Occipital lobe (tissue), 3 donors: ENCODE measurements at places on chromosomes 16 and 17. TPM values are rescaled to one million over a fixed set of nuclear protein-coding genes. Genes with fewer than 3 reads are reported as not detected.

The CFAP97D1 gene
- not detected for total RNA-seq

DNA sequence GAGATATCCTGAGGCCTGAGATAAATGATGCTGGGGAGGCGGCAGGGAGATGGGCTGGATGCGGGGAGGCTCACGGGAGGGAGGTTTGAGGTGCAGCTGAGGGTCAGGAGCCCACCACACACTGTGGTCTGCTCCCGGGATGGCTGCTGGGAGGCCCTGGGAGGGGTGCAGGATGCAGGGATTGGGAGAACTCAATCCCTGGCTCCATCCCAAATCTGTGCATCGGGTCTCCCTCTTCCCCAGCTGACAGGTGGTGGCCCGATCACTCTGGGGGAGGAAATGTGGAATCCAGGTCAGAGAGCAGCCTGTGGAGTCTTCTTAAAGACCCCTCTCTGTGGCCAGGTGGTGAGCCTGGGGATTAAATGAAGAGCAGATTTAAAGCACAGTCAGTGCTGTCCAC lies 12.0 kb downstream of the PHB1 start:
- DNase-seq = no peak

DNA sequence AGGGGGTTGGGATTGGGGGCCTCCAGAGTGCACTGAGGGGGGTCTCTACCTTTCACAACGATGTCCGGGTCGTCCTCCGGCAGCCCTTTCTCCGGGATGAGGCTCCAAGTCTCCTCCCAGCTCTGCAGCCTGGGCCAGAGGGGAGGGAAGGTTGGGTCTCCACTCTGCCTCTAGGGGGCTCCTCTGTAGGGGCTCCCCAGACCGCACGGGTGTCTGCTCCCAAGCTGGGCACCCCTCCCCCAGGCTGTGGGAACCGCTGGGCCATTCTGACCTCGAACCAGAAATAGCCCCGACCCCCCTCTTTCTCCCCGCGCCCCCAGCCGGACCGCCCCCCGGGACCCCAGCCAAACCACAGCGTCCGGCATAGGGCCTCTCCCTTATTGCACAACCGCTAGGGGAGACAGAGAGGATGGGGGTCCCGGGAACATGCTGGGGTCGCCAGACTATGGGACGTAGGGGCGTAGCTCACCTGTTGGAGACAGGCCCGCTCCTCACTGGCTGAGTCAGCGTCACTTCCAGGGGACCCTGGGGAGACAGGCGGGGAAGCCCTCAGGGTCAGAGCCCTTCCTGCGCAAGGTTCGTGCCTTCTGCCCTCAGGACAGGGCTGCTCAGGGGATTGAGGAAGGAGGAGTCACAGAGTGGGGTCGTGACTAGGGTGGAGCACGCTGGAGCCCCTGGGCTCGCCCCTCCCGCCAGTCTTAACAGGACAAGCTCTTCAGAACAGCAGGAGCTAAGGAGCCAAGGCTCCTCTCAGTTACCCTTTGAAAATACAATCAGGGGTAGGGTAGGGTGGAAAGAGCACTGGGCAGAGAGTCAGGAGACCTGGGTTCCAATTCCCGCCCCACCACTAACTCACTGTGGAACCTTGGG lies 2.7 kb downstream of the PLEKHH3 start:
- DNase-seq = no peak

DNA sequence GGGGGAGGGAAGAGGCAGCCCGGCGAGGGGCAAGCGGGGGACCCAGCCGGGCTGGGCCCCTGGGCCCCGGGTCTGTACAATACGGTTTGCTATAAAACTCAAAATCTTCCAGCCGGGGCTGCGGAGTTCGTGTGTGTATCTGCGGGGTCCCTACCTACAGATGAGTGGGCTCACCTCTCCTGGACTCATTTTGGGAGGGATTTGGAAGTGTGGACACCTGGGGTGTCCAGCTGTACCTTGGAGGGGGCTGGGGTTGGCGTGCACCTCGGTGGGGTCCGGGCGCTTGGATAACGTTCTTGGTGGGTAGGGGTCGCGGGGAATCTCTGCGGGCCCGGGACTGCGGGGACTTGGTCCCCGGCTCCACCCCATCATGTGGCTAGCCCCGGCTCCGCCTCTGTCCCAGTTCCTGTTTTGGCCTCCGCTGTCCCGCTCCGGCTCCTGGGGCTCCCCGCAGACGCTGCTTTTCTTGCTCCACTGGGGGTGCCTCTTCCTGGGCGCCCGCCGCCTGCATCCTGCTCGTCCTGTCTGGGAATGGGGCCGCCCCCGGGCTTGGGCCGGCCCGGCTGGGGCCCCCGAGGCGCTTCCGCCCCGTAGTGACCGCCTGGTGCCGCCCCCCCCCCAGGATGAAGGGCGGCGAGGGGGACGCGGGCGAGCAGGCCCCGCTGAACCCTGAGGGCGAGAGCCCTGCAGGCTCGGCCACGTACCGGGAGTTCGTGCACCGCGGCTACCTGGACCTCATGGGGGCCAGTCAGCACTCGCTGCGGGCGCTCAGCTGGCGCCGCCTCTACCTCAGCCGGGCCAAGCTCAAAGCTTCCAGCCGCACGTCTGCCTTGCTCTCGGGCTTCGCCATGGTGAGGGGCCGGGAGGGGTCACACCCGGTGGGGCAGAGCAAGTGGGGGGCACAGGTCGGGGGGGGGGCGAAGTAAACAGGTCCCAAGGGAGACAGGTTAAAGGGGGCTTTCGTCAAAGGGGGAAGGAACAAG lies at the start of gene ORAI3:
ORAI3 (plus strand) TSS at position 402 of the 983 bp plus-strand sequence; CDS start at position 624, 222 bp downstream.
- peak; percentile 56 for DNase-seq

GRCh38 chr17:35731239-35731916 lies at the start of gene RASL10B:
TSS of gene RASL10B (plus strand) at chr17:35731639. CDS start at chr17:35735185, 3,546 bp downstream.
- DNase-seq = peak; percentile 62

DNA sequence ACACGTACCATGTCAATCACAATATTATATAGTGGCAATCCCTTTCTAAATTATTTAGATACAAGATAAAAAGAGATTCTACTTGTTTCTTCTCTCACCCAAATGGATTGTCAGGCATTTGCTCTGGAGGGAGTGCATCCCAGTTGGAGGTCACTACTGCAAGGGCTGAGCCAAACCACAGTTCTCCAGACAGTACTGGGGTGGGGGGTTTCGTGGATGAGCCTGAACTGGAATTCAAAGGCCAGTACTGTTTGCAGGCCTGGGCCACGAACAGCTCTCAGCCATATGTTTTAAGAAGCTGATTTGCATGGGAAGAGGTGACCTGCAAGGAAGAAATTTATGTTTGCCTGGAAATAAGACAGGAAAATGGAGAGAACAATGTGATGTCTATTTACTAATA lies 314.9 kb downstream of the PMP22 start:
- DNase-seq = no peak

The SERPINF2 gene
- total RNA-seq = 0.16 TPM

DNA sequence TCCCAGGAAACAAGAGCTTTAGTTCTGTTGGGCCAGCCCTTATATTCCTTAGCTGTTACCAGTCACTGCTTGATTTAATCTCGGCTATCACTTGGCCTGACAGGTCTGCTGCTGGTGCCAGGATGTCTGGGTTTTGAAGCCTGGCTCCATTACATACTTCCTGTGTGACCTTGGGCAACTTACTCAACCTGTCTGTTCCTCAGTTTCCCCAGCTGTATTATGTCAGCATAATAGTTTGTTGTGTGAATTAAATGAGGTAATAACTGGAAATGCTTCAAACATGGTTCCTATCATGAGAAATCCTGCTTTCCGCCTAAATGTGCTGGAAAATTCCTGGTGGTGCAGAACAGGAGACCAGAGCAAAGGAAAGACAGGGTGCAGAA lies 50.6 kb upstream of the STH start:
- no peak for DNase-seq

GRCh38 chr16:85306071-85306792 lies 194.0 kb upstream of the CIBAR2 start:
- no peak for DNase-seq

The APOBR gene
- not detected for total RNA-seq

DNA sequence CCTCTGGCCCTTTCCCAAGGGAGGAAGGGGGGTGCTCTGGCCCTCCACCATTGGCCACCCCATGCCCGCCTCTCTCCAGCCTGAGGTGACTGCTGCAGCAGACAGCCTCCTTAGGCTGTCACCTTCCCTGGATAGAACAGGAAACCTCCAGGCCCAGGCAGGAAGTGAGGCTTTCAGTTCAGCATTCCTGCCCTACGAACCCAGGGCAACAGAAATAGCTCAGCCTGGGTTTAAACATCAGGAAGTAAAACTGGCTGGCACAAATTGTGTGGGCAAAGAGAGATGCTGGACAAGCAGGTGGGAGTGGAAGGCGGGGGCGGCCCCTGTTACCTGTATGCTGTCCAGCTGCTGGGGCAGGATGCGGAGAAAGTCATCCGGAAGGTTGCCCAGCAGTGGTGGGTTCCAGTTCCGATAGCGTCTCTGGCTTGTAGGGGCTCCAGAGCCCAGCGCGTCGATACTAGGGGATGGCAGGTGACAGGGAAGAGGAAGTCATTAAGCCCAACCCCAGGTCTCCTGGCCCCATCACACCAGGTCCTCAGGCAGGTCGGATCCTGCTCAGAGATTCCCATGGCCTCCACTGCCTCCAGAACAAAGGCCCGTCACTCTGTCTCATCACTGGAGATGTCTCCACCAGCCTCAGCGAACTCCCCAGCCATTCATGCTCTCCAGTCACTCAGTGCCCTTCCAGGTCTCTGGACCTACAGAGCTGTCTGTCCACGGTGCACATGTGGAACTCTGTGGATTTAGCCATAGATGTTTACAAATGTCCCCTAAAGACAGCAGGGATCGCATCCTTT lies 23.6 kb upstream of the MRPS23 start:
- DNase-seq = no peak

The TMC7 gene
- 2.8 TPM for total RNA-seq

DNA sequence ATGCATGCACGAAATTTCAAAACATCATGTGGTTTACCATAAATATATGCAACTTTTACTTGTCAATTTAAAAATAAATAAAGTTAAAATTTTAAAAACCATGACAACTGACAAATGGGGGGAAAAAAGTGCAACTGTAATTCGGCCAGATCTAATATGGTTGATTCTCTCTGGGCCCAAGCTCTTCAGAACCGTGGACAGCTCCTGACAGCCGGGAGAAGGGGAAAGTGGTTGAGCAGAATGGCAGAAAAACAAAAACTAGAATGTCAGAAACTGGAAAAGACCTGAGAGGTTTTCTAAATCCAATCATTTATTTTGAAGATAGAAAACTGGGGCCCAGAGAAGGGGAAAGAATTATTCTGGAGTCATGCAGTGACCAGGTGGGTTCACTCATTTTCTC lies 126.6 kb downstream of the TMEM132E start:
- DNase-seq = no peak

GRCh38 chr17:27904534-27905446 lies 11.6 kb upstream of the LYRM9 start:
- DNase-seq = no peak

DNA sequence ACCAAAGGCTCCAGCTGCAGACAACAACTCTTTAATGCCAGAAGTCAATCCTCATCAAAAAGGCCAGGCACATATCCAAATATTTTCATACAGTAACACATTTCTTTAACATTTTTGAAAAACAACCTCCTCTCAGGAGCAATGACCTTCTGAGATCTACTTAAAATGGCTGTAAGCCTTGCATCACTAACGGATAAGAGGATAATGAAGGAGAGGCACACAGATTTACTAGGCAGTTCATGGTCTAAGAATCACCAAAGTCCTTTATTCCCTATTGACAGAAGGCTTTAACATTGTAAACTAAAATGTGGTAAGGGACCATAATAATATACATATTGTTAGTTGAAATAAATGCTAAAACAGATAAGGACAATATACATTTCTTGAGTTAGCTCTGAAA lies 114.7 kb downstream of the USP32 start:
- DNase-seq = no peak

- DNase-seq = no peak
Measured at GRCh38 chr17:291587-291986, 61.0 kb downstream of the RPH3AL start.

- DNase-seq = no peak
Measured at GRCh38 chr17:5705876-5706576, 121.7 kb upstream of the NLRP1 start.

The WSCD1 gene
- 35.7 TPM for total RNA-seq

DNA sequence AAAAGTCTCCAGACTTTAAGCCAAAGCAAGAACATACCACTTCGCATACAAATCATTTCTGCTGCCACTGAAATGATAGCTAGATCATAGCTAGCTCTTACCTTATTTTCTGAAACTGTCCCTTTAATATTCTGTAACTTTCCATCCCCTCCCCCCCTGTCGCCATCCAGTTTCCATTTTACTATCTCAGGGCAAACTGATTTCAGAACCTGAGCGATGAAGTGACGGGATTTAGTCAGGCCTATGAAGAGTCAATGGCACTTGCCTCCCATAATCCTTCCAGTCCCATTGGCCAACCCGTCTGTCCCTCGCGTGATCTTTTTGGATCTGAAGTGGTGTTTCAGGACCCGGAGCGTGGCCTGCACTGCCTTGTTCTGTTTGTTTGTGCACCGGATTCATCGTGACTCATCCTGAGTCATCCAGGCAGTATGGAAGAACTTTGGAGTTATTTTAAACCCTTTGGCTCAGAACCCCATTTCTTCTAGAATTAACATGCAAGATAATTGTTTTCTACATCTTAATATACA lies 199.8 kb upstream of the CHMP6 start:
- DNase-seq = peak; percentile 67

DNA sequence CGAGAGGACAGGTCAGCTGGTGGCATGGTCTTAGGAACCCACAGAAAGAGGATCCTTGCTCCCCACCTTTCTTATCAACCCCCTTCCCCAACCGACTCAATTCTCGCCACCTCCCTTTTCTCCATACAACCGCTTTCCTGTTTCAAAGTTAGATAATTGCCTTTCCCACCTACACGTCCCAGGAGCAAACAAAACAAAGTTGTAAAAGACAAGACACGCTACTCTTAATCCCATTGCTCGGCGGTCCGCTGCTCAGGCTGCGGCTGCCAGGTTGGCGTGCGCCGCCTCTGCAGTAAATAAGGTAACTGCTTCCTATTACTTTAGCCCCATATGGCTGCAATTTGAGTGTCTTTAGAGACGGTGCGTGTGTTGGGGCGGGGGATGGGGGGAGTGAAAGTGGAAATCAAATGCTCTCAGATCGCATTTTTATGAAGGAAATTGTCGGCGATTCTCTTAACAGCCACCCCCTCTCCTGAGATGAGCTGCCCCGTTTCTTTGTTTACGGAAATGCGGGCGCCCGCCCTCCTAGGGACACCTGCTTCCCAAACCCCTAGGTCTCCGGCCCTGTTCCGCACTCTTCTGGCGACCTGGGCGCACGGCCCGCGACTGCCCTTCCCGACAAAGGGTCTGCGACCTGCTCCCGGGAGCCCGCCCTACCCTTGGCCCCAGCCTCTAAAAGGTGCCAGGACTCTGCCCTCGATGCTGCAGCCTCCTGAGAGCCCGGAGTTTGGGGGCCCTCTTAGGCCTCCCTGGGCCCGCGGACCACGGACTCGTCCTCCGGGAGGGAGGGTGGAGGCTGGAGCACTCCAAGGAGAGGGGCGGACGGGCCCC lies 3.7 kb upstream of the CBX8 start:
- no peak for DNase-seq
